Stimulated activated CD4-positive, alpha-beta T cell treated with anti-CD3 and anti-CD28 coated beads, Interleukin-2, amount 100 ng/mL, for 24 hours (primary cell): ENCODE measurements at places on chromosomes 2 and 18.

- DNase-seq: no peak
These were observed 188.1 kb downstream of the ZEB2 start for GRCh38 chr2:144331674-144332355.

DNA sequence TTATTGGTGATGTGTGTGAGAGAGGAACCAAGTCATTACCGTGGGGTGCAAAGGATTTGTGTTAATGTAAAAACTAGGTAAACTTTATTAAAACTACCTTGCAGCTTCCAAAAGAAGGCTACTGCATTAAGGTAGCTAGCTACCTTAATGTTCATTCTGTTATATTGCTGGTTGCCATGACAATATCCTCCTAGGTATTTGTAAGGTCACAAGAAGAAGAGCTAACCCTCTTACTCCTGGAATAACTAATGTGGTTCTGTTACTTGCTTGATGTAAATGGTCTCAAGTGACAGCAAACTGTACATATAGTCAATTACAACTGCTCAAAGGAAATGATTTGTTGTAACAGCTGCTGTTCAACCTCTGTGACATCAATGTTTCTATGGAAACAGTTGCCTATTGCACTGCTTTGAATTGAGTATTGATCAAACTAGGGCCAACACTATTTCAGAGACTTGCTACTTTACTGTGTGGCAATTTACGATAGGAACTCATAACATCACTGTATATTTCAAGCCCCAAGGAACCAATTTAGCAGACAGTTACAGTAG, 319.8 kb upstream of the HNRNPA3 start:
- no peak for DNase-seq

DNA sequence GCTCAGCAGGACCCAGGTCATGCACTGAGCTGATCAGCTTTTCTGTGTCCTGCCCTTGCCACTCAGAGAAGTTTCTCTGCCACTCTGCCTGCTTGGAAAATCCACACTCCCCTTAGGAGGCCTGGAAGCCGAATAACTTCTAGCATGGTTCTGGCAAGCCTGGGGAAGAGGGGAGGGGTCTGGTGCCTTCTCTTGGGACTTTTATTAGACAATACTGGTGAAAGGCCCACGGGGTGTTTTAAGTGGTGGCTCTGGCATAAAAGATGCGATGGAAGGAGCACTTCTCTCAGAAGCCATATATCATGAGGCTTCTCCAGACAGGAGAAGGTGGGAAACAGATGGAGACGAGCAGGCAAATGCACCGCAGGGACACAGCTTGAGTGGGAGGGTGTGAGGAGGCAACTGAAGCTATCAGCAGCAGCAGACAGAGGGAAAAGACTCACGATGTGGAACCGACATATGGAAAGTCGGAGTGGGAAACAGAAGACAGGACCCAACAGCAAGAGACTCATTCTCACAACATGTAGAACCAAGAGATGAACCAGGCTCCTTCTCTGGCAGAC, 141.8 kb upstream of the CTNNA2 start:
- no peak for DNase-seq

DNA sequence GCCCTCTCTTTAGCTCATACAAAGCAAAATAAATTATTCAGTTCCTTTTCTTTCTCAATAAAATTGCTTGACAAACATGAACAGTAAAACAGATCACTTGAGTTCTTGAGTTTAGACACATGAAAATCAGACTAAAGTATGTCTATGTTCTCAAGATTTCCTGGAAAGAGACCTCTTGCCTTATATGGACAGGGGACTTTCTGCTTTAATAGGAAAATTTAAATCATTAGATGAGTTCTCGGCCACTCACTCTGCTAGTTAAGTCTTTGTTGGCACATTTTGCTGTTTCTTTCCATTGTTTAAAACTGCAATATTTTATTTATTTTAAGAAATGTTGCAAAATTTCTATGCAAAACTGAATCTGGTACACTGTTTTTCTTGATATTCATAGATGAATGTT, 207.8 kb downstream of the RND3 start:
- no peak for DNase-seq

DNA sequence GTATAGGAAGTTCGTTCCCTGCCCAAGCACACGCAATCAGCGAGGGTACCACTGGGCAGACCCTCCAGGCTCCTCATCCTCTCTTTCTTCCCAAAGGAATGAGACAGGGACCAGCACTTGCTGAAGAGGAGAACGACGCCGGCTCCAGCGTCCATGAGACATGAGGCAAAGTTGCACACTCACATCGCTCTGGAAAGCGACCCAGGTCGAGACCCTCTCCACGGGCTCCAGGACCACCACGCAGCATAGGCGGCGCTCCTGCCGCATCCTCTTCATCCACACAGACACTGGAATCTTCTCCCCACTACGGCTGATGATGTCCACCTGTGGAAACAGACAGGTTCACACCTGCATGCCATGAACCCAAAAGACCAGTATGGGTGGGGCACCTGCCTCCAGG, 10.8 kb downstream of the PASK start:
- DNase-seq: no peak

DNA sequence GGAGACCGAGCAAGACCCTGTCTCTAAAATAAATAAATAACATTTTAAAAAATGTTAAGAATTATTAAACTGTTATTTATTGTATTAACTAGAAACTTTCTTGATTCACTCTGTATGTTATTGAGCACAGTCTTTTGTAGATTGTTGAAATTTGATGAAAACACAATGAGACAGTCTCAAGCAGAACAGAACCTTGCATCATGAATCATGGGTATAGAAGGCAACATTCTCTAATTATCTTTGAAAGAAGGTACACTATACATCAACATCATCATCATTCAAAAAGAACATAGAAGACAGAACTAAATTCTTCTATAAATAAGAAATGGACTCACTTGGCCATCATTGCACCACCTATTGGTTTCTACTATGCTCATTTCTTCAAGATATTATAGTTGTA, 67.7 kb downstream of the SLC8A1 start:
- DNase-seq: no peak

- no peak for DNase-seq
These were observed 31.3 kb downstream of the LANCL1 start for GRCh38 chr2:210445116-210445707.

GRCh38 chr2:148990968-148991367, 47.5 kb upstream of the LYPD6B start:
- DNase-seq: no peak

DNA sequence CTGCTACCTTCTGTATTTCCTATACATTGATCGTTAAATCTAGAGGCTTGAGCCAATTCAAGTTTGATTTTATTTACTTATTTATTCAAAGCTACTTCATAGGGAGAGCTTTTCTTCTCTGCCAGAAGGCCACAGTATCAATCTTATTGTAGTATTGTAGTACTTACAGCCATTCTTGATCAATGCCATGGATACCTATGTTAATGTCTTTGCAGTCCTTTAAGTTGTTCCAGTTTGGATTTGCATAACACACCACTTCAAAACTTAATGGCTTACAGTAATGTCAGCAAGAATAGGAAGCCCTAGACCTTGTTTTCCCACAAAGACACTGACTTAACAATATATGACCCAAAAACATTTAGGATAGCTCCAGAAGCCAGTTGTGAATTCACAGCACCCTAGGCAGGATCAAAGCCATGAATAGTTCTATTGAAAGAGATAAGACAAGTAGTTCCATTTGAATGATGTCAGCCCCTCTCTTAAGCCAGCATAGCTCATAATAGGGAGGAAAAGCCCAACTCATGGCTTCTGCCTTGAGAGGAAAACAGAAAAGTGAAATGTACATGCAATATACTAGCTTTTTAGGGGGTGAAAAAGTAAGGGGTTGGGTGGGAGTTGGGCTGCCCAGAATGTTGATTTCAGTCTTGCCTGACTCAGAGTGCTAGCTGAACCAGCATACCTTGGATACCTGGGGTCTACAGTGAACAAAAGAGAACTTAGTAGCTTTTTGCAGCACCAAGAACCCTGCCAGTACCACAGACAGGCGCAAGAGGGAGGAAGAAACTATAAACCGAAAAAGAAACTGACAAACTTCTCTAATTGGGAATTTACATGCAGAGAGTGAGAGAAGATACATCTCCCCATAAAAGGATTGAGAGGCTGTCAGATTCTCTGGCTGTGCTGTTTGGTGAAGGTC, 101.4 kb downstream of the CAMKMT start:
- DNase-seq: no peak

- no peak for DNase-seq
These were observed 554.8 kb downstream of the PIK3C3 start for GRCh38 chr18:42509750-42510415.

DNA sequence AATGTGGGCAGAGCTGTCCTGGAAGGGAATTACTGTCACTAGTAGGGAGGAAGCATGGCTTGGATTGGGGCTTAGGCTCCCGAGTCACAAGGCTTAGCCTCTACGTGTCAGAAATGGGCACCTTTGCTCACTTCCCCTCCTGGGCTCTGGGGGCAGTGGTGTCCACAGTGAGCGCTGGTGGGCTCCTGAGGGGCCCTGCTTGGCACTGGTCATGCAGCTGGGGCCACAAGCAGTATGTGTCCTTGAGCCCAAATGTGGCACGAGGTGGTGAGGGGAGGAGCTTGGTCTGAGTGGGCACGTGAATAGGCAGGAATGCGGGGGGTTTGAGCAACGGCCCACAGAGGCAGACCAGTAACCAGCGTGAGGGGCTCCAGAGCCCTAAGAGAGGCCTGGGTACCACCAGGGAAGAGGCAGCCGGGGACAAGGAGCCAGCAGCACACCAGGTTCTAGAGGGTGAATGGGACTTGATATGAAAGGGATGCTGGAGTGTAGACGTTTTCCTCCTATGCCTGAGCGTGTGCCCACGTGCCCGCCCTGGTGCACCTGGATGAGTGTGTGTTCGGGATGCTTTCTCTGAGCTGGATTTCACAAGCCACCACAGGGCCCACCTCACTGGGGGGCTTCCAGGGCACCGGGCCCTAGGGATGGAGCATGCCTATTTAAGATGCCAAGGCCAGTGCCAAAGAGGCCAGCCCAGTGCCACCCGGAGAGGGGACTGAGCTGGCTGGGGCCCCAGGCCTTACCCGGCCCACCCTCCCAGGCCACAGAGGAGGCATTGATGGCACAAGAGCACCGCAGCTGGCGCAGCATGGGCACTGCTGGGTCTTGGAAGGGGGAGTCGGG, 22.8 kb upstream of the PTMA start:
- no peak for DNase-seq

DNA sequence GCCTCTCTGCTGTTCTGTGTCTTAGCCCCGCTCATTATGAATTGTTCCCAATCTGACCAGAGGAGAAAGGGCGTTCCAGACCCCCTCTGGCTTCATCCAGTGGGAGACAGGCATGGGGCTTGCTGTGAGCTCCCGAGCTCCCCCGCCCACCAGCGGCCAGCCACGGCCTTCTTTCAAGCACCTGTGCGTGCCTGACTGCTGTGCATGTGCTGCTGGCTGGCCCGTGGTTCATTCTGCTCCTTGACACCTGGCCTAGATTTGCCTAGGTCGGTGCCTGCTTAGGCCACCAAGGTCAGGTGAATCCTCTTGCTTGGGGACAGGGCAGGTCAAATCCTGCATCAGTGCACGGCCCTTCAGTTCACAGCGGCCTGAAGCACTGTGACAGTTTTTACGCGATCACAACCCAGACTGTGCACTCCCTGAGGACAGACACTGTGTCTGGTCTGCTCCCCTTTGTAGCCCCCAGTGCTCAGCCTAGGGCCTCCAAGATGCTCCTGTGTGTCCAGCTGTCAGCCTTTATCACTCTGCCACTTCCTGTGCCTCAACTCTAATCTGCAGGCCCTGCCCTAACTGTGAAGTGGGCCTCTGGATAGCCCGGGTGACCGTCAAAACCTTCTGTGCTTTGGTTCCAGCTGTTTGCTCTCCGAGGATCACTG, 3.6 kb upstream of the LPIN1 start:
- no peak for DNase-seq

GRCh38 chr2:226721541-226721940, 78.1 kb downstream of the IRS1 start:
- no peak for DNase-seq

- no peak for DNase-seq
These were observed 63.3 kb downstream of the FBXO15 start for GRCh38 chr18:74084184-74084855.

GRCh38 chr18:9850309-9850708, 35.5 kb upstream of the TXNDC2 start:
- no peak for DNase-seq

DNA sequence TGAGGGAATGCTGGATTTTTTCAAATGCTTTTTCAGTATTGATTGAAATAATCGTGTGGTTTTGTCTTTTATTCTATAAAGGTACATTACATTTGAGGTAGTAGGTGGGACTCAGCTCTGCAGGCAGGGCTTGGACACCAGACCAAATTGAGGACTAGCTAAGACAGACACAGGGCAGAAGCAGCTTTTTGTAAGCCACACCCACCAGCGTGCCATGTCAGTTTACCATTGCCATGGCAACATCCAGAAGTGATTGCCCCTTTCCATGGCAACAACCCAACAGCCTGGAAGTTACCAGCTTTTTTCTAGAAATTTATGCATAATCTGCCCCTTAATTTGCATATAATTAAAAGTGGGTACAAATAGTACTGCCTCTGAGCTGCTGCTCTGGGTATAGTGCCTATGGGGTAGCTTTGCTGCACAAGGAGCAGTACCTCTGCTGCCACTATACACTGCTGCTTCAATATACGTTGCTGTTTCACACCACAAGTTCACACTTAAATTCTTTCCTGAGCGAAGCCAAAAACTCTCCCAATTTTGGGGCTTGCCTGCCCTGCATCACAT, 23.6 kb upstream of the VWA3B start:
- no peak for DNase-seq

DNA sequence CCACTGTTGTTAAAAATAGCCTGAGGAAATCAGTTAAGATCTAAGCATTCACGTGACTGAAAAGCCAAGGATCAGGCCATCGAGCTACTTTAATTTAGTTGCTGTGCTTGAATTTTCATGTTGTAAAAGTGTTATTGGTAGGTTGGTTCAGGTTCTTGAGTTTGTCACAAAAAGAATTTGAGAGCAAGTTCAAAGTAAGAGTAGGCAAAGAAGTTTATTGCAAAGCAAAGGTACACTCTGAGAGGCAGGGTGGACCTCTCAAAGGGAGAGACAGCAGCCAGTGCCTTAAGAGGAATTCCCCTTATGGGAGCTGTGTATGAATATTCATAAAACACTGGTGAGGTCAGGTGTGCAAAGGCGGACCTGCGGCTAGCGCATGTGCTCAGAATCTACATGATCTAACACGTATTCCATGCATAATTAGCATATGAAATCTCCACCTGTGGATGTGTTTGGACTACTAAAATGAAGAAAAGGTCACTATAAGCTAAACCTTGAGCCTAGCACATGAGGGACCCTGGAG, 236.5 kb downstream of the NDUFA10 start:
- DNase-seq: no peak

DNA sequence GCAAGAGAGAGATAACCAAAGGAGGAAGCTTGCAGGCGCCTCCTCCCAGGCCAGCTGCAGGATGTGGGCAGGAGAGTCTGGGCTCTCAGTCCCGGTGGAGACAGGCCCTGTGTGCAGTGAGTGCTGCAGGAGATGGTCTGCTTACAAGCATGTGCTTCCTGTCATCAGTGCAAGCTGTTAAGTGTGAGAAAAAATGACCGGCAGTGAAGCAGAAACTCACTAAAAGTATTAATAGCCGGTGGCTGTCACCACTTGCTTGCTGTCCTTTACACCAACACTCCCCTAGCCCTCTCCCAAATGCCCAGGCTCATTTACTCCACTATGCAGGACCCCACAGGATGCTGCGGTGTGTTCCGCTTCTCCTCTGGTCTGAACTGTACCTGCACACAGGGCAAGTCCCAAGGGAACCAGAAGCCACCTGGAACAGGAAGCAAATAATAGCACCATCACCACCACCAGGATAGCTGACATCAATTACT, 435.6 kb upstream of the HS6ST1 start:
- no peak for DNase-seq
